Spleen (tissue), 13 donors: ENCODE measurements at places on chromosomes 13 and 19. TPM values are rescaled to one million over a fixed set of nuclear protein-coding genes. Genes with fewer than 3 reads are reported as not detected.

Gene SOHLH2
- not detected for polyA plus RNA-seq

DNA sequence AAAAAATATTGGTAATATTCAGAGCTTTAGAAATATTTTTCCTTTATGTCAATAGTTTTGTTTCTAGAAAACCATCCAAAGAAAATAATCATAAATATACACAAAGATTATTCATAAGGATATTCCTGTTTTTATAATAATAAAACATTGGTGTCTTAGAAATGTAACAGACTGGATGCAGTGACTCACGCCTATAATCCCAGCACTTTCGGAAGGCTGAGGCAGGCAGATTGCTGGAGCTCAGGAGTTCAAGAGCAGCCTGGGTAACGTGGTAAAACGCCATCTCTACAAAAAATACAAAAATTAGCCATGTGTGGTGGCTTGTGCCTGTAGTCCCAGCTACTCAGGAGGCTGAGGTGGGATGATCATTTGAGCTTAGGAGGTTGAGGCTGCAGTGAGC, 106.8 kb downstream of the DHRS12 start:
- no peak for DNase-seq

Gene HCN2
- polyA plus RNA-seq: 0.09 TPM

GRCh38 chr19:7215176-7215575, 79.0 kb downstream of the INSR start:
- DNase-seq: no peak

DNA sequence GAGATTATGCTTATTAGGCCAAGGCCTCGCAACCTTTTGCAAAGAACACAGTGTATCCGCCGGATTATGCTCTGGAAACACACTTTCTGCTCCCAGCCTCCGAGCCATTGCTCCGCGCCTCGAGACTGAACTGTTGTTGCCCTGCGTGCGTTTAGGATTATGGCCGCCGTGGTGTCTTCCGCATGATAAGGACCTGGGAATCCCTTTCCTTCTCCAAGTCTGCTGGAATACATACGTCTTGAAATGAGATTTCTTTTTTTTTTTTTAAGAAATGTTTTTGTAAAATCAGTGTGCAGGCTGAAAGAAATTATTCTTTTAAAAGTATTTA, 89.8 kb upstream of the SOX1 start:
- DNase-seq: no peak

Gene ZNF8
- 0.91 TPM for polyA plus RNA-seq
